RKO (cell line): ENCODE measurements at places on chromosomes 3 and 15.

- DNase-seq = no peak
Measured at GRCh38 chr3:18302517-18302916, 122.6 kb downstream of the SATB1 start.

DNA sequence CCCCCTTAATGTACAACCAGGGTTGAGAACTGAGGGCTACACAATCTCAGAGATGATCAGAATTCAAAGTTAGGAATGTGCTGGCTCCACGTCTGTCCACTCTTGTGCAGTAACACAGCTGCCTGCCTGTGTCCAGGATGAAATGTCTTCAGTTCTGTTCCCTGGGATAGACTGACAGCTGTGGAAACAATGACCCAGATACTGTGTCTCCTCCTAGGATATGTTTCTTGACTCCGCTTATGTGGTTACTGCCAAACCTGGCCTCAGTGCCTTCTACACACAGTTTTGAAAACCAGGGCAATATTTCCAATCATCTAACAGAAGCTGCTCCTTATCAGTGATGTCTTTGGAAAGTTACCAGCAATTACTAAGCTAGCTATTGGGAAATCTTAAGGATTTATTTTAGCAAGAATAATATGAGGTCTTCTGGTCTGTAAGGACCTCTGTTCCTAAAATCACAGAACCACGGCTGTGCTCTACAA lies 67.6 kb downstream of the NOX5 start:
- no peak for DNase-seq

GRCh38 chr3:64916192-64916798 lies 228.5 kb upstream of the ADAMTS9 start:
- no peak for DNase-seq

DNA sequence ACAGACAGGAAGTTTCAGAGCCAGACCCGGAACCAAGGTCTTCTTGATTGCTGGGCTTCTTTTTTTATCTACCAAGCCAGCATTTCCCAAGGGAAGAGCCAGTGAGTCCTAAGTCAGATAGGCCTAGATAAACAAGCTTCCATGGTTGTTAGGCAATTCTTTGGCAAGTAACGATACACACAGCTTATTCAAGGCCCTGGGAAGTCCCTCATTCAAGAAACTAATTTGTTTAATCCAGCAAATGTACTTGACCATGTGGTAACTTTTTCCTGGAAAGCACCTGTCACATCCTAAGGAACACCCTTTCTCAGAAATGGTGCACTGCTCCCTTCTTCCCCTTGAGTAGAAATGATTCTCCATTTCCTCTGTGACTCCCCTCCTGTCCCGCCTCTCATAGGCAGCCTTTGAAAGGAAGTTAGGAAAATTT lies 209.9 kb downstream of the ITPR1 start:
- no peak for DNase-seq

GRCh38 chr15:91936927-91937326 lies 83.4 kb downstream of the SLCO3A1 start:
- DNase-seq = no peak

- no peak for DNase-seq
Measured at GRCh38 chr3:66934041-66934440, 64.1 kb upstream of the KBTBD8 start.
